ENCODE measurements at places on chromosomes 12 and 14.

- no peak for DNase-seq
These were observed 160.8 kb downstream of the KSR2 start for GRCh38 chr12:117807946-117808345.

DNA sequence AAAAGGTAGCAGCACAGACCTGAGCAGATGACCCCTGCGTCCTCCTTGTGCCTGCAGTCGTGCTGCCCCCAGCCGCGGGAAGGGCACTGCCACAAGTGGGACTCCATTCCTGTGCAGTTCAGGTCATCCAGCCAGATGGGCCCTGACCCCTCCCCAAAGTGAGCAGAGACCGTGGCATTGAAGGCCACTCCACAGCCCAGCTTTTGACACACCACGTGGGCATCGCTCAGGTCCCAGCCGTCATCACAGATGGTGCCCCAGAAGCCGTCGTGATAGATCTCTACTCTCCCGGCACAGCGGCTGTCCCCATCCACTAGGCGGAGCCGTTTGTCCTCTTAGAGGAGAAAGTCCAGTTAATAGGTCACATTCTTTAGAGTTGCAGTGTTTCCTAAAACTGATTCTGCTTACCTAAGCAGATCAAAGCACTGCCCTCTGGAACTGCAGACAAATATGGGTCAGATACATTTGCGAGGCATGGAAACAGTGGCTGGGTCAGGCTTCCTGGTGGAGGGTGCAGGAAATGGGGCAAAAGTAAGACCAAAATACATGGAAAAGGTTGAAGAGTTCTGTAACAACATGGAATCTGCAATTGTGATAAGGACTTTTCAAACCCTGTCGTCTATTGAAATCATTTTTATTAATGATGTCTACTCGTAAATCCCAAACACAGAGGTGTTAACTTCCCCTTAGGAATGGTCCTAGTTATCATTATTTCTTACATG, 69.4 kb downstream of the CD163L1 start:
- peak; percentile 26 for DNase-seq

GRCh38 chr12:13195250-13195649, 1.3 kb upstream of the EMP1 start:
- DNase-seq = no peak

DNA sequence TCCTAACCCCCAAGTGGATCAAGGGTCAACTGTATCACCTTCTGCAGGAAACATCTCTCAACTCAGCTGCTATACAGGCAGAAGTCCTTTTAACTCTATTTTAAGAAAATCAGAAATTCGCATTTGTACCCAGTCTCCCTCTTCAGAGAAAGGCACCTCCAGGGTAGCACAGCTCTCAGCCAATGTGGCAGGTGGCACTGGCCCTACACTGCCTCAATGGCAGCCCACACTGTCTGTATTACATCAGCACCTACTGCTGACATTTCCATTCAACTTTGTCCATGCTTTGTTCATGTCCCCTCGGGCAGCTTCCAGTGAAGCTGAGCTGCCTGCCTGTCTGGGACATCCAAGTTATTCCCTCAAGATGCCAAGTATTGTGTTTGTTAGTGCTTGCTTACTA, 8.8 kb downstream of the SPTSSA start:
- no peak for DNase-seq

GRCh38 chr14:89221109-89221810, 195.8 kb downstream of the FOXN3 start:
- DNase-seq = no peak
